ENCODE measurements at places on chromosomes 12 and 14.

- DNase-seq, result no peak
These were observed 50.5 kb downstream of the B4GALNT3 start for GRCh38 chr12:510071-510825.

DNA sequence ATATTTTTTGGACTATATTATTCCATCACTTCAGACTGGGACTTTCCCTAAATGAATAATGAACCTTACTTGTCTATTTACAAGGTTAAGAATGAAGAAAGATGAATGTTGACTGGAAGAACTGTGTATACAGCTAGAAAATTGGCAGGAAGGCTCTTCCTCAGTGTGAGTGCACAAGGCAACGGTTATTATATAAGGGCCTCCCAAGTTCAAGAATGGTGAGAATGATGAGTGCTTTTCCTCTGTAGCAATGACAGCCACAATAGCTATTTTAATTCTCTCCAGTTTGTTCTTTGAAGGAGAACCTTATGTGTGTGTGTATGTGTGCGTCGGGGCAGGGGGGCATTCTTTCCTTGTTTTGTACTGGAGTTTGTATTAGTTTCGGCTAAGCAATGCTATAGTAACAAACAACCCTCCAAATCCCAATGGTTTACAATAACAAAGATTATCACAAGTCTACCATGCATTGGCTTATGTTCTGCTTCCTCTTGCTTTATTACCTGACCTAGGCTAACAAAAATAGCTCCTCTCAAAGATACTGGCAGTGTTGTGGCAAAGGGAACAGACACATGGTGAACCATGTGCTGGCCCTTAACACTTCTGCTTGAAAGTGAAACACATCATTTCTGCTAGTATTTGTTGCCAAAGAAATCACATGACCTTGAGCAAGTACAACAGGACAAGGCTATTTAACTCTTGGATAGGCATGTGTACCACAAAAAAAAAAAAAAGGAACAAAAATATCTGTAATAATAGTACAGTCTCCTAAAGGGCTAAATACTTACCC lies 139.5 kb downstream of the RMST start:
- DNase-seq, result no peak

DNA sequence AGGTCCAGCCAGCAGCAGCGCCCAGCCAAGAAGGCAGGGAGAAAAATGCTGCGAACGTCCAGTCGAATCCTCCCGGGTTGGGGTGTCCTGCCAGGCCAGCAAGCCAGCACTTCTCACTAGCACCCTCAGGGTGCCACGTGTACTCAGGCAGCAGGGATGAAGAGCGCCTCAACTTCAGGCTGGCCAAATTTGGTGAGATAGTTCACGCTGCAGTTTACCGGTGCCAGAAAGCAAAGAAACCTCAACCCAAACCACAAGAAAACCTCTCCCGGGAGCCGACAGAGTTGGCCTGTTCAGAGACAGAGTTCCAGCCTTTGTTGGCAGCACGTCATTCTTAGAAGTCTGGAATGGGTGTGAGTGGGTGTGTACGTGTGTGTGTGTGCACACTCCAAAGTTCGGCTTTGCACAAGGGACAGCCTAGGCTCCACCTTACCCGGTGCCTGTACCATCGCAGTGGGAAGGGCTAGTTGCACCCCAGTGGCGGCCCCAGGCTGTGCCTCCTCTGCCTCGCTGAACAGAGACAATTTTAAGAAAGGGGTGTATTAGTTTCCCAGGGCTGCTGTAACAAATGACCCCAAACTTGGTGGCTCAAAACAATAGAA lies 42.1 kb downstream of the ELK3 start:
- peak; percentile 22 for DNase-seq

GRCh38 chr12:32443491-32443890 lies 44.1 kb downstream of the FGD4 start:
- no peak for DNase-seq

- DNase-seq, result no peak
These were observed 47.8 kb downstream of the CCDC88C start for GRCh38 chr14:91369628-91370445.

DNA sequence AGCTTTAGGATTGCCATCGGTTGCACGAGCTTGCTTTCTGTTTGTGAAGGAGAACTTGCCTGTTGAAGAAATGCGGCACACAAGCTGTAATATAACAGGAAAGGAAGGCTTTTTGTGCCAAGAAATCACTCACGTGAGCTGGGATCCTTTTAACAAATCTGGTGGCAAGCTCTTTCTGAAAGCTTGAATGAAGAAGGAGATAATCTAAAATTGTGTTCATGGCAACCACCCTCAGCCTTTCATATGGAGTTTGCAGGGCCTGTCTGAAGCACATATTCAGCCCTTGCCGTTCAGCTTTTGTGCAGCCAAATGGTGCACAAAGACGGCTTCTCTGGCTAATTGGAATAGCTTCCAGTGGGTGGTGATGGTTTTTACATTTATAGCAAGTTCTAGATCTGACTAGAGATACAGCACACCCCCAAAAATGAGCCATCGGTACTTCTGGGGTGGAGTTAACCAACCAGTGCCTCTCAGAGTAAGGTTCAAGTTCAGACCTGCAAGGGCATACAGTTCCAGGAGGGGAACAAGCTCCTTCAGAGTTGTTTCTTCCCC lies 107.4 kb downstream of the AEBP2 start:
- DNase-seq, result no peak

DNA sequence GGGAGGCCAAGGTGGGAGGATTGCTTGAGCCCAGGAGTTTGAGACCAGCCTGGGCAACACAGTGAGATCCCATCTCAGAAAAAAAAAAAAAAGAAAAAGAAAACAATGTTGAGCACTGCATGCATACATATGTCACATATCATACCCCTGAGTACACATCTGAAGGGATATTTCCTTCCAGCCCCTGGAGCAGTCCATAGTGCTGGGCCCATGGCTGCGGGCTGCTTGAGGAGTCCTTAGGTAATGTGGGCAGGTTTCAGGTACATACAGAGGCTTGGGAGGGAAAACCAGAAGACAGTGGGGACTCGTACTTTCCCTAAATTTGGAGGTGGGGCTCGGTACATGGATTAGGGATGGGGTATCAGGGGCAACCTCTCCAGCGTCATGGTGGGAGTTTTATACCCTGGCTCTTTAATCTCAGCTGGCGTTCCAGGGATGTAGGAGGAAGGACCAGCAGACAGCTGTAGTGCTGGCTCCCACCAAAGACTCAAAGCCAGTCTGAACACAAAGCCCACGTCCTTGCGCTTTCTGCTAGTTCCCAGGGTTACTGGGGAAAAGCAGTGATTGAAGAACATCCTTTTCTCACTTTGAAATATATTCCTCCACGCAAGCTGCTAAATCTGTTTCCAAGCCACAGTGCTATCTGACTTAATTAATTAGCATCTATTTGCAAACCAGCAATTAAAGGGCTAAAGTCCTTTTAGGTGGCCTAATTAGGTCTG lies 5.2 kb downstream of the OTUB2 start:
- DNase-seq, result no peak

GRCh38 chr14:95389471-95390011 lies 69.8 kb upstream of the CLMN start:
- no peak for DNase-seq

GRCh38 chr14:99029916-99030305 lies 242.1 kb downstream of the BCL11B start:
- DNase-seq, result no peak

GRCh38 chr12:91663310-91663709 lies 480.7 kb upstream of the DCN start:
- no peak for DNase-seq

DNA sequence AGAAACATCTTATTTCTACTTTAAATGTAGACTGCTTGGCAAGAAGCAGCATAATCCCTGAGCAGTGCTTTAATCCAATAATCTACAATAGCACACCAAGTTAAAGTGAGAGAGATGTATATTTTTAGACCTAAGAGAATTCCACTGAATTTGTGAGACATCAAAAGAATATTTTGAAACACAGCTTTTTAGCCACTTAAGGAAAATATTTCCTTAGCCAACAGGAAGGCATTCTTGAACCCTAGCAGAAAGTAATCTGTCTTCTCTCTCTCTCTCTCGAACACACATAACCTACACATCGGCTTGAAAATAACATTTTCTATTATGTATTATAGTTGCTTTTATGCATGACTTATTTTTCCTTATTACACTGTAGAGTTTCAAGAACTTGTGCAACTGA lies 34.0 kb downstream of the KITLG start:
- DNase-seq, result no peak

- DNase-seq, result no peak
These were observed 69.9 kb downstream of the TGFB3 start for GRCh38 chr14:75911883-75912282.

- no peak for DNase-seq
These were observed 48.7 kb upstream of the ABCC9 start for GRCh38 chr12:21989819-21990412.

DNA sequence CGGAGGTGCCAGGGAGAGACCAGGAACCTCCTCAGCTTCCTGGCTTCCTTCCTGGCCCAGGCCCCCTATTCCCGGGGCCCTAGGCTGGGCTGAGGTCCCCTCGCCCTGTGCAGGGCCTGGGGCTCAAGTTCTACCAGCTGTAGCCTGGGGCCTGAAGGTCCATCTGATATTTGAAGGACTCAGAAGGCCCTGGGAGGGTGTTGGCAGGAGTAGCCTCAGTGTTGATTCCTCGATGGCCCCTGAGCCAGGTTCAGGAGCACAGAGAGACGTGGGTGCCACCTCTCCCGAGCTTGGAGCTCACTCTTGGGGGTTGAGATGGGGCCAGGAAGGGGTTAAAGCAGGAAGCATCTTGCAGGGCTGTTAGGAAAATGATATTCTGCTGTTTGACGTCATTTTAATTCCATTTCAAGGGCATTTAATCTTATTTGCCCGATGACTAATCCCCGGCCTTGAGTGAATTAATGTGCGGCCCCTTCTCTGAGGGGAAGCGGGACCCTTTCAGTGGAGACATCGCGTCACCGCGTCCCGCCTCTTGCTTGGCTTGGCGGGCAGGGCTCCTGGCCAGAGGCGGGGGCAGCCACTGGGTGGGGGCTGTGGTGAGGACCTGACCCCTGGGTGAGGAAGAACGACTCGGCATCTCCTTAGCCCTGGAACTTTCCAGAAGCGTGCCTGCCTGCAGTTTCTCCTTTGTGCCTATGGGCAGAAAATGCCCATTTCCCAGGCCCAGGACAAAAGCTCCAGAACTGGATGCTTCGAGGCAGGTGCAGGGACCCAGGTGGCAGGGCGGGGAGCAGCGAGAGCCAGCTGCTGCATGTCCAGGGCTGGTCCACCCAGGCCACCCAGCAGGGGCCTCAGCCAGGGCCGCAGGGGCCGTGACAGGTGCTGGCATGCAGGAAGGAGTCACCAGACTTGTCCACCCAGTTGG lies 158.3 kb downstream of the KIF26A start:
- DNase-seq, result no peak

- no peak for DNase-seq
These were observed 52.5 kb downstream of the C12orf75 start for GRCh38 chr12:105382771-105383622.

DNA sequence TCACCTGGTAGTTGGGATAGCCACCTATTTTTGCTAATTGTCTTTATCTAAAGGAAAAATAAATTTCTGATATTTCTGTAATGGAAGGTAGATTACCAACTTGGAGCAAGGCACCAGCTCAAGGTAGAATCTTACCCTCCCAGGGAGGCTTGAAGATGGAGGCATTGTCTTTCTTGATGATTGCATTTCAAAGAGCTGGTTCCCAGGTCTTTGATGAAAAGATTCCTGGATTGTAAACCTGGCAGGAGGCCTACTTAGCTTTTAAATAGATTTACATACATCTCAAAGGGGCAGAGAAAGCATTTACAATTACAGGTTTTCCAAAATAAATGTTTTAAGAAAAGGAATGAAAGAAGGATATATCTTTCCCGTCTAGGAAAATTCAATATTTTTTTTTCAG lies 729.2 kb downstream of the LRFN5 start:
- DNase-seq, result no peak

DNA sequence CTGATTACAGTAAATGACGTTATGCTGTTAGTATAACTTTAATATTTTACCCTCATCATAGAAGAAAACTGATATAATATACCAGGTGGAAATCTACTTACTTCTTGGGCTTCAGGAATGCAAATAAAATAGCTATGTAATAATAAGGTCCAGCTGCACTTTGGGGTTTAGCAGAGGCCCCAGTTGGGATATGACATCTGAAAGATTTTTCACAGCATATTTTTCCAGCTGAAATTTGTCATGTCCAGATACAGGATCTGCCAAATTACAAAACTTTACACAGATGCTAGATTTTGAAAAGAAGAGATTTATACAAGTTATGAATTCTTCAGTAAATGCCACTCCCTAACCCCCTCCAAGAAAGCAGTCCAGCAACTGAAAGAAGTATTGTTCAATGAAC lies 29.2 kb upstream of the DCN start:
- DNase-seq, result no peak

GRCh38 chr14:33404054-33404453 lies 465.4 kb downstream of the NPAS3 start:
- no peak for DNase-seq

- no peak for DNase-seq
These were observed 48.7 kb upstream of the CDKN3 start for GRCh38 chr14:54348001-54348611.

DNA sequence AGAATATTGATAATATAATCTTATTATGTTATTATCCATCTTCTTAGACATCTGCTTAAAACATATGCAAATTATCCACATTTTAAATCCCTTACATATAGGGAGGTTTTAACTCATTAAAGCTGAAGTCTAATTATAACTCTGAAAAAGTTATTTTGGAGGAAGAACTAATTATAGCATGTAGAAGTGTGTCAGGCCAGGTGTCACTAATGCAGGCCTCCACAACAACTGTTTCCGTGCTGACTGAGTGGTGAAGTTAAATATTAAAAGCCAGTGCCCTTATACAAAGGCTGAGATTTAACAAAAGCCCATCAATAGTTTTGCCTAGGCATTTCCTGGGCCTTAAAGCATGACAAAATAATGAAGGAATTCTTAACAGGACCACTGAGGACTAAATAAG lies 157.4 kb downstream of the LRRK2 start:
- DNase-seq, result no peak

DNA sequence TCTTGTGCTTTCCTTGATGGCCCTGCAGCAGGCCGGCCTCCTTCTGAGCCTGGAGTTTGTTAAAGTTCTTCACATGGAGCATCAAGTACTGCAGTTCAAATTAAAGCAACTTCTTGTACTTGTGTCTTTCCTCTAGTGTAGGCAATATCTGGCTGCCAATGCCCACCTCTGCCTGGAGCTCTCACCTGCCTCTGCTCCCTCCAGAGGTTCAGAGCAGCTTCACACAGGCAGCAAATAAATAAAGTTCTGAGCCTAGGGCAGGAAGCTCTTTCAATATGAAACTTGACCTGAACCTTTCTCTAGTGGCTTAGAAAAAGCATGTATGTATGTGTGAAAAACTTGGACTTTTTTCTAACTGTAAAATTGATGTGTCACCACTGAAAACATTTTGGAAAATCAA lies 65.9 kb downstream of the ITPR2 start:
- no peak for DNase-seq

- no peak for DNase-seq
These were observed 1.4 kb downstream of the ETNK1 start for GRCh38 chr12:22626406-22626805.

- peak; percentile 14 for DNase-seq
These were observed 16.7 kb upstream of the CD163L1 start for GRCh38 chr12:7460375-7461259.
